Stimulated activated CD4-positive, alpha-beta T cell treated with anti-CD3 and anti-CD28 coated beads, Interleukin-12 subunit alpha, Interleukin-12 subunit beta, amount 100 ng/mL, for 24 hours (primary cell): ENCODE measurements at places on chromosomes 1 and 21.
A peak's percentile ranks its signal among the peaks of the same experiment; 100 is the strongest.

DNA sequence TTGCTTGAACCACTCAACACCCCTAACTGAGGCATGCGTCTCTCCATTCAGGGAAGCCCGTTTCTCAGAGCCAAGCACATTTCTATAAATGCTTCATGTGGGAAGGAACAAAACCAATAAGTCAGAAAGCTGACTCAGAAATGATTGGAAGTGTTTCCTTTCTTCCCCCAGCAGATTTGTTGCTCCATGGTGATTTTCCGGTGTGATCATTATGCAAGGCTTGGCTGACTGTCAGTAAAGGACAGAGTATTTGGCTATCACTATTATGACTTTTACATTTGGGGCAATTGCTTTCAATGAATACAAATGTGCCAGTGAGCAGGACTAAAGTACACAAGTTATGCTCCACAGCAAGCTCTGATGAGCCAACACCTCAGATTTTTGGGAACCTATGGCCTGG is 53.3 kb upstream of the ZC3H11B start:
- DNase-seq = no peak

DNA sequence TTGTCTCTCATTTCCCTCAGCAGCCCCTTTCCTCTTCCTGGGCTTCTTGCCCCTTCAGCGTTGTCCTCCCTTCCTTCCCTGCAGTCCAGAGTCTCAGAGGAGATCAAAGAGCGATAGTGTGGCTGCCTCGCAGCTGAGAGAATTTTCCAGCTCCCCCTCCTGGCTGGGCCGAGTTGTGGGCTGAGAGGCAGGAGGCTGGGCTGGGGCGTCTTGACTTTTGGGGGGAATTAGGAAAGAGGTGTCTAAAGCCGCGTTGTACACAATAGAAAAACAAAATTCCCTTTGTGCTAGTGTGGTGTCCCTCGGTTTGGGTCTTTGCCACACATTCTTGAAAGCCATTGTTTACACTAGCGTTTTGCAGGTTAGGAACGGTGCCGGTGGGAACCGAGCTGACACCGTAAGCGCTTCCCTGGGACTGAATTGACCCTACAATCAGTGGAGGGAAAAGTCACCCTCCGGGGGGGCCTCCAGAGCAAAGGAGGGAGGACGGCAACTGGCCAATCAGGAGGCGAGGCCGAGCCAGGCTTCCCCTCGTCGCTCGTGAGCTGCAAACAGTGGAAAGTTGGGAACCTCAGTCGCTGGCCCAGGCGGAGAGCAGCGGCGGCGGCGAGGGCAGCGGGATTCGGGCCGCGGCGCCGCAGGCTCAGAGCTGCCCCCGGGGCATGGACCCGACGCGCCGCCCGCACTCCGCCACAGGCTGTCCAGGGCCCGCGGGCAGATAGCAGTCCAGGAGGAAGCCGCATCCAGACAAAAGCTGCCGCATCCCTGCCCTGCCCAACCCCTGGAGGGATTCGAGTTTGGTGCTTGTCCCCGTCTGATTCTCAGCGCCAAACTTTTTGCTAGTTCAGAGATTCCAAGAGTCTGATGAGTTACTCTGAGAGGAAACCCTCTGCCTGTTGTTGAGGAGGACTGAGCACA is at the start of gene HMCN1:
Gene HMCN1 (plus strand): TSS at position 574 of the 918 bp plus-strand sequence. CDS start 389 bp downstream, outside the sequence.
- DNase-seq = peak; percentile 8

DNA sequence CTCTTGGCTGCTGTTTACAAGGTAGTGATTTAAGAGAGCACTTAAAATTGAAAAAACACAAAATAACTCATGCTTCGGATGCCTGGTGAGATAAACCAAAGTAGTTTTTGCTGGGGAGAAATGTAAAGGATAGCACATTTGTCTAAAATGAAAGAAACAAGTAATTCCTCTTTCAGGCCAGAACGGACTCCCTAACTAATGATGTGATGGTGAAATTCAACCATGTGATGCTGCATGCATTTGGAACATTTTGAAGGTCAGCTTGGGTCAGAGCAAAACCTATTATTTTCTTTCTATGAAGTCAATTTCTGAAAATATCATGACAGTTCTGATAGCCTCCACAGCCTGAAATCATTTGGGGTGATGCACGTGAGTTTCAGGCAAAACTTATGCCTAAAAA is 27.6 kb downstream of the NMNAT2 start:
- DNase-seq = no peak

DNA sequence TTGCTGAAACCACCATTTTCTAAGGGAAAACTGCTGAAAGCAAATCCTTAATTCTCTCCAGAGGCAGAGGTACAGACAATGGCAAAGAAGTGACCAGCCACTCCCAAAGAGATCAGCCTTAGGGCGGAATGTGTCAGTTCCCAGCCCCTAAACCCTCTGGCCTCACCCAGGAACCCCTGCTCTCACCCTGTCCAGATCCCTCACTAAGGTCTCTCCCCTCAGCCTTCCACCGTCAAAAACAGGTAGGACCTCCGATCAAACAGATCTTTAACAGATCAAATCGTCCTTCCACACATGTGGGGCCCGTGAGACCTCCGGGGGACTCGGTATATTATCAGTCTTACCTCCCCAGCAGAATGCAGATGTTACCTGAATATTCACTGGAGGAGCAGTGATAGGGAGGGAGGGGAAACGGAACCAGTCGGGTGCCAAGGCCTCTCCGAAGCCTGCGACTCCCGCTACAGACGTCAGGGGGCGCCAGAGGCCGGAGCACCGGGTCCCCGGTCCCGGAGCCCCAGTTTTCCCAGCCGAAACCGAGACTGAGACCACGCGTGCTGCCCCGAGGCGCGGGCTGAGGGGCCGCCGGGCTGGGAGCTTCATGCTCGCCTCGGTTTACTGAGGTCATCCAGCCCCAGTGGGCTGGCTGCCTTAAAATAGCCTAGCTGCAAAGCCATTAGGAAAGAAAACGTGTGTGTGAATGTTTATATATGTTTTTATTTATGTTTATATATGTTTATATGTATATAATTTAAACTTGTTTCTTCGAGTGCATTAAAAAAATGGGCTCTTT is 23.6 kb downstream of the GPA33 start:
- DNase-seq = peak; percentile 66

DNA sequence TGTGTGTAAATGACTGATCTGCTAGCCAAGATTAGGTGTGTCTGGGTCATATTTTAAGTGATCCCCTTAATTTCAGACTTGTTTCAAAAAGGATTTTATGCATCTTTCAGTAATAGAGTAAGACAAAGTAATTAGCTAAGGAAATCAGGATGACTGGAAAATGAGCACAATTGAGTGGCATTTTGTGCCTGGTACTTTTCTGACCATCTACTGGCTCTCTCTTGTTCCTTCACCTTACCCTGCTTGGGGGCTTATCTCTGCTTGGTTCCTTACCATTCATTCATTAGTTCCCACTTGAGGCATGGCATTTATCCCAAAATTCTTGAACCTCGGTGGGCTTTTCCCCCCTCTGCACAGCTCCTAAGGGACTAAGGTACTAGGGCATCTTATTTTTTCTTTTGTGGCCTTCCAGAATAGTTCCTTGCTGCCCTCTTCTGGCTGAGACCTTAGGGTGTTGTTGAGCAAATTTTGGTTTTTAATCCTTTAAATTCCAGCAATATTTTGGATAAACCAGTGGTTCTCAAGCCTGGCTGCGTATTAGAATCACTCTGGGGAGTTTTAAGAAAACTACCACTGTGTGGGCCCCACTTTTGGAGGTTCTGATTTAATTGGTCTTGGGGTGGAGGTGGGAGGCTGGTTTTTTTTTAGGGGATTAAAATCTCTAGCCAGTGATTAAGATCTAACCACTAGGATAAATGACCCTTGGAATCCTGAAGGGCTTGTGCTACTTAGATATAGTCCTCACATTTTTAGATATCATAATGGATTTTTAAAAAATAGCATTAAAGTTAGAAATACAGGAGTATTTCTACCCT is 50.8 kb downstream of the HS2ST1 start:
- DNase-seq = no peak

GRCh38 chr1:226603022-226603857 is 54.7 kb downstream of the STUM start:
- DNase-seq = no peak

GRCh38 chr1:180235077-180235501 is 5.0 kb downstream of the LHX4 start:
- no peak for DNase-seq

GRCh38 chr1:180930687-180931086 is 18.0 kb downstream of the KIAA1614 start:
- DNase-seq = no peak

GRCh38 chr1:224433041-224433691 is 1.4 kb downstream of the WDR26 start:
- DNase-seq = no peak

GRCh38 chr1:18575620-18576019 is 55.0 kb upstream of the PAX7 start:
- peak; percentile 51 for DNase-seq

- no peak for DNase-seq
Measured at GRCh38 chr1:12593621-12594066, 24.4 kb downstream of the DHRS3 start.

- no peak for DNase-seq
Measured at GRCh38 chr21:20257052-20257740, 741.0 kb upstream of the NCAM2 start.

GRCh38 chr1:17075470-17076255 is 21.8 kb upstream of the SDHB start:
- no peak for DNase-seq

- DNase-seq = no peak
Measured at GRCh38 chr1:207810606-207811295, 58.9 kb downstream of the CD46 start.

GRCh38 chr1:87284456-87285240 is 44.0 kb upstream of the LMO4 start:
- DNase-seq = no peak

DNA sequence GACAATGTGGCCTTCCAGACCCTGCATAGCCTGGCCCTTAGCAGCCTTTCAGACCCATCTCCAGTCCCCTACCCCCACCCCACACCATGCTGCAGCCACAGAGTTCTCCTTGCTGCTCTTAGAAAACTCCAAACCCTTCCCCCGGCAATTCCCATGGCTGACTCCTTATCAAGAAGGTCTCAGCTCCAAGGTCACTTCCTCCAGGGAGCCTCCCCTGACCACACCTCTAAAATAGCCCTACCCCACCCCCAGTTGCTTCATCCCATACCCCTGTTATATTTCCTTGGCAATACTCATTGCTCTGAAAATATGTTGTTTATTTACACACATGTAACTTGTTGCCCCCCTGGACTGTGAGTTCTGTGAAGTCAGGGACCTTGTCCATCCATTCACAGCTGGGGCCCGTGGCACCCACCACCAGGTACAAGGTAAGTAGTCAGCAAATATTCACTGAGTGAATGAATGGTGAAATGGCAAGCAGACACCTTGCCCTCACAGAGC is 4.3 kb upstream of the ADGRB2 start:
- no peak for DNase-seq

DNA sequence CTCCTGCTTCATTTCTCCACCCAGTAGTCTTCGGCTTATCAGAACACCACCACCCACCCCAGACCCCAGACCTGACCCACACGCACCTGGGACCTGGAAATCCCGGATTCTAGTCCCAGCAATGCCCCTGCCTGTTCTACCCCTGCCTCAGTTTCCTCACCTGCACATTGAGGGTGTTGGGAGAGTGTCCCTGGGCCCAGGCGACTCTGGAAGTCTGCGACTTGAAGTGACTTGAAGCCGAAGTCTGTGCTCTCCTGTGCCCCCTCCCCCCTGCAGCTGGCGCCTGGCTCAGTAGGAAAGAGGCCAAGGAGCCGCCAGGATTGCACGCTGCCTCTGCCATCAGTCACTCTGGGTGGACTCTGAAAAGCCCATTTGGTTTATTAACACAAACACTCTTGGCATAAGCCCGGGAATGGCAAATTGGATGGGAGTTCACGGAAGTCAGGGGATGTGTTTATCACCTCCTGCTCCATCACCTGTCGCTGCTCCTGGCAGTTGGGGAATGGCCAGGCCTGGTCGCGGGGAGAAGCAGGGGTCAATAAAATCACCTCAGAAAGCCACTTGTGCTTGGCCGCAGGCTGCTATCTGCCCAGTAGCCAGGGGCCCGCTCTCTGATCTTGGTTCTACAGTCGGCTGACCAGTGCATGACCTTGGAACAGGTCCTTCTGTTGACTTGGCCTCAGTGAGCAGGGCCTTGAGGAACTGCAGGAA is 132.7 kb downstream of the ACTL8 start:
- no peak for DNase-seq

DNA sequence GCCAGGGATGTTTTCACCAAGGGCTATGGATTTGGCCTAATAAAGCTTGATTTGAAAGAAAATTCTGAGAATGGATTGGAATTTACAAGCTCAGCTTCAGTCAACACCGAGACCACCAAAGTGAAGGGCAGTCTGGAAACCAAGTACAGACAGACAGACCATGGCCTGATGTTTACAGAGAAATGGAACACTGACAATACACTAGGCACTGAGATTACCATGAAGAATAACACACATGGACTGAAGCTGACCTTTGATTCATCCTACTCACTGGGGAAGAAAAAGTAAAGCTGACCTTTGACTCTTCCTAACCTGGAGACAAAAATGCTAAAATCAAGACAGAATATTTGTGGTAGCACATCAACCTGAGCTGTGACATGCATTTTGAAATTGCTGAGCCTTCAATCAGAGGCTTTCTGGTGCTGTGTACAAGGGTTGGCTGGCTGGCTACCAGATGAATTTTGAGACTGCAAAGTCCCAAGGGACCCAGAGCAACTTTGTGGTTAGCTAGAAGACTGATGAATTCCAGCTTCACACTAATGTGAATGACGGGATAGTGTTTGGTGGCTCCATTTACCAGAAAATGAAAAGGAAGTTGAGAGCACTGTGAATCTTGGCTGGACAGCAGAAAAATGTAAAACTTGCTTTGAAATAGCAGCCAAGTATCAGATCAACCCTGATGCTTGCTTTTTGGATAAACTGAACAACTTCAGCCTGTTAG is 190.4 kb upstream of the KCTD3 start:
- no peak for DNase-seq
